Activated CD4-positive, alpha-beta T cell treated with anti-CD3 and anti-CD28 coated beads for 36 hours (primary cell): ENCODE measurements at places on chromosomes 3 and 15.
A peak's percentile ranks its signal among the peaks of the same experiment; 100 is the strongest.

DNA sequence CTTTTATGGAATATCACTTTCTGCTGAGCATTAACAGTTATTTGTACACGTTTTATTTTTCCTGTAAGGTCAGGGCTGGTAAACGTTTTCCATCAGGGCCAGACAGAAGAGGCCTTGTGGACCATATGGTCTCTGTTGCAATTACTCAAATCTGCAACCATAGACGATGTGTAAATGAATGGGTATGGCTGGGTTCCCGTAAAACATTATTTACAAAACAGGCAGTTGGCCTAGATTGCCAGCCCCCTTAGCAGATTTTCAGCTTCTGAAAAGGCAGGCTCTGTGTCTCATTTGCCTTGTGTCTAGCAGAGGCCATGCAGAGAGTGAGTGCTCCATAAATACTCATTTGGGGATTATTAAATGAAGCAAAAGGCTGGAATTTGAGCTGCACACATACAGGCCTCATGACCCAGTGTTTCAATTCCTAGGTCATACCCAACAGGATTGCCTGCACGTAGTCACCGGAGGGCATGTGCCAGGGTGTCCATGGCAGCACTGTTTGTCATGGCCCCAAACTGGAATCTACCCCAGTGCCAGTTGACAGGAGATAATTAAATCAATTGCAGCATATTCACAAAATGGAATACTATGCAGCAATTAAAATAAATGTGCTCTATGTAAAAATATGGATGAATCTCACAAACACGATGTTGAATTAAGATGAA lies 51.3 kb downstream of the GPD1L start:
- no peak for DNase-seq

GRCh38 chr3:169865176-169865767 lies 4.5 kb downstream of the LRRC31 start:
- peak; percentile 44 for DNase-seq

DNA sequence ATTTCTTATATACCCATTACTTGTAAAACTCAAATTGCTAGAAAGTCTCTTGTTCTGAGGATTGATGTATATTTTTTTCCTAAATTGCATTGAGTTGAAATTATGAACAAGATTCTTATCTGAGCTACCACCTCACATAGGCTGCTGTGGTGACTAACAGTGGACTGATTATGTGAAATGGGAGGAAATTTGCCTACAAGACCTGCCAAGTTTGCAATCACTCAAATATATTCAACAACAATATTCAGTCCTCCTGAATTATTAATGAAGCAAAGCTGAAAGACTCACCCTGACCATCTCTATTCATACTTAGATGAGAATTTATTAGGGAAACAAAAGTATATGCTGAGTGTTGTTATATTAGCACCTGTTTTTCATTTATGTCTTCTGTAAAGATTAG lies 412.6 kb upstream of the SEMA6D start:
- no peak for DNase-seq

DNA sequence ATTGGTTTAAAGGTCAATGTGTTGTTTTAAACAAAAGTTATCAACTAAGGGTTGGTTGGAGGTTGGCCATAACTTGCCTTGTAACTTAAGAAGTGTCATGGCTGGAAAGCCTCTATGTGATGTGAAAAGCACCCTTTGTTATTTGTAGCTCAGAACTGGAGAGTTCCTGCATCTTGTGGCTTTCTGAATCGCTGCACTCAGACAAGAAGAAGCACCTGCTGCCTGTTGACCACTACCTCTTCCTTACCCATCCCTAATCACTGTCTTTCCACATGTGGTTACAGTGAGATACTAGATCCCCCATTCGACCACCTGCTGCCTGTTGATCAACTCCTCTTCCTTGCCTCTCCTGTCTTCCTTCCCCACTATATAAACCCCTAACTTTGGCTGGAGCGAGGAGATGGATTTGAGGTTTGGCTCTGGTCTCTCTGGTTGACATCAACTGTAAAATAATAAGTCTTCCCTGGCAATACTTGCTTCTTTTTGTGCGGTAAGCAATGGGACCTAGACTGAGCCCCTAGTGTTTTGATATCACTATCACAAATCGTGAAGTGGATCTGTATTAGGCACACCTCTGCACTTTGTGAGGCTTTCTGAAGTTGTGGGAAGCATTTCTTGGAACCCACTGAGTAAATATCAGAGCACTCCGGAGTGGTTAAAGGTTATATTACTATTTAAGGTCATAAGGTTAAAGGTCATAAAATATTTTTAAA lies 13.8 kb downstream of the RPL39L start:
- no peak for DNase-seq

DNA sequence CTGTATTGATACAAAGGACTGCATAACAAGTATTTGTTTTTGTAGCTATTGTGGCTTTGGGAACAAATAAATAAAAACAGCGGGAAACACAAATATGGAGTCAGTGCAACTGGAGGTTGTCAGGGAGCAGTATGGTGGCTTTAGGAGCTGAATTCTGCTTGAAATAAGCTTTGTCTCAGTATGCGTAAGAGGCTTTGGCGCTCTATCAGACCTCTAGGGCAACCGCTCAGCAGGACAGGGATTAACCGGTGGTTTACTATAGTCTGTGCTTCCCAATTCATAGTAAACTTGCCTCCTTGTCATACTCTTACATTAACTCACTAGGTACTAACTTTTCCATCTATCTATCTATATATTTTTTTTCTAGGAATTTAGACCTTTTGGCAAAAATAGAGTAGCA lies 104.6 kb downstream of the ZIC1 start:
- DNase-seq = no peak
